ENCODE measurements at places on chromosomes 4 and X.
A peak's percentile ranks its signal among the peaks of the same experiment; 100 is the strongest.

GRCh38 chr4:135966936-135967335 lies 1565.4 kb downstream of the PCDH18 start:
- no peak for DNase-seq

- DNase-seq = no peak
Measured at GRCh38 chr4:177717407-177717806, 275.2 kb upstream of the AGA start.

DNA sequence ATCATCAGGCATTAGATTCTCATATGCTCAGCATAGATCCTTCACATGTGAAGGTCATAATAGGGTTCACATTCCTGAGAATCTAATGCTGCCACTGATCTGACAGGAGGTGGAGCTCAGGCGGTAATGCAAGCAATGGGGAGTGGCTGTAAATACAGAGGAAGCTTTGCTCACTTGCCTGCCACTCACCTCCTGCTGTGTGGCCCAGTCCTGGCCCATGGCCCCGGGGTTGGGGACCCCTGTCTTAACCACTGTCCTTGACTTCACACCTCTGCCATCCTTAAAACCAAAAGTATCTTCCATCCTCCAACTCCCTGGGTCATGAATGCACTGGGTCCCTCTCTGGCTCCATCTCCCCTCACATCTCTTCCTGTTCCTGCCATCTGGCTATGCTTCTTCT lies 129.1 kb downstream of the HMX1 start:
- no peak for DNase-seq

DNA sequence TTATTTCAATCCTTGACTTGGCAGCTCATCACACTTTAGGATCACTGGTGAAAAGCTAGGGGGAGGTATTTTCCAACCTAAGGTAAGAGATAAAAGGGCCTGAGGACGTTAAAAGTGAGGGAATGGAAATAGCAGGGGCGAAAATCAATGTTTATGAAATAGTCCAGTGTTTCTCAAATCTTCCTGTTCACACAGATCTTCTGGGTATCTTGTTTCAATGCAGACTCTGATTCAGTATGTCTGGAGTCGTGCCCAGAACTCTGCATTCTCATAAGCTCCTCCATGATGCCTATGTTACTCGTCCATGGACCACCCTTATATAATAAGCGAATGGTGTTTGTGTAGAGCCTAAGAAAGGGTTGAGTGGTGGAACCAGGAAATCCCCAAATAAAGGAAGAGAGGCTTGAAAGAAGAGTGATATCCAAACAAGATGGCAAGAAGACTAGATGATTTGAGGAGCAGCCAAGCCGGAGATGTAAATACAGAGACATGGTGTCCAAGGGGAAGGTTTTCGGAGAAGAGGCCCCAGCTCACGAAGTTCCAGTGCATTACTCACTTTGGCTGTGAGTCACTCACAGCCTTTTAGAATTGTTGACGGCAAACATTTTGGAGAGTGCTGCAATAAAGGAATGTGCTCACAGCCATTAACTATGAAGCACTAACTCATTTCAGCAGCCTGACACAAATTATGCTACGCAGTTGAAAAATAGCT lies 215.6 kb upstream of the PPARGC1A start:
- DNase-seq = no peak

DNA sequence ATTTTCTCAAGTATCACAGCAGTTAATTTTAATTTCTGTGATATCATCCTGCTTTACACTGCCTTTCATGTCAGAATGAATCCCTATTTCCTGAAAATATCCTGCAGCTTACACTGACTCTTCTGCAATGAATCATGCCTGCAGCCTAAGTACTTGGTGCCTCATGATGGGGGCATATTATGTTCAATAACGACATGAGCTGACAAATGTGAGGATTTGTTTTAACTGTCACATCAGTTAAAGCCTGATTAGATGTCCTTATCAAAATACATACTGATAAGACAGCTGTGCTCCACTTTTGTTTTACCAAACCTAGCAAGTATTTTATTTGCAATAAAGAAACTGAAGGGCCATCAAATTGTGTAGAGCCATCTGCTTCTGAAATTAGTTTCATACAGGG lies 359.9 kb upstream of the AGA start:
- no peak for DNase-seq

GRCh38 chr4:118931786-118932185 lies 43.1 kb downstream of the SYNPO2 start:
- DNase-seq = no peak

GRCh38 chr4:40247350-40247749 lies 50.5 kb downstream of the RHOH start:
- no peak for DNase-seq

GRCh38 chrX:133970076-133970475 lies 15.3 kb downstream of the GPC3 start:
- DNase-seq = no peak

GRCh38 chr4:84677093-84677492 lies 94.2 kb downstream of the CDS1 start:
- no peak for DNase-seq

GRCh38 chrX:106959901-106960300 lies 39.7 kb downstream of the CLDN2 start:
- DNase-seq = peak; percentile 40

GRCh38 chrX:19349264-19349663 lies 5.5 kb downstream of the PDHA1 start:
- DNase-seq = no peak
